ENCODE measurements at places on chromosomes 13 and 19.
A peak's percentile ranks its signal among the peaks of the same experiment; 100 is the strongest.

- DNase-seq, result no peak
Measured at GRCh38 chr19:53917356-53917755, 8.3 kb downstream of the CACNG7 start.

GRCh38 chr19:49710372-49710951 is 19.5 kb downstream of the CPT1C start:
- peak; percentile 48 for DNase-seq

GRCh38 chr19:47464675-47465419 is 6.8 kb downstream of the SLC8A2 start:
- no peak for DNase-seq

DNA sequence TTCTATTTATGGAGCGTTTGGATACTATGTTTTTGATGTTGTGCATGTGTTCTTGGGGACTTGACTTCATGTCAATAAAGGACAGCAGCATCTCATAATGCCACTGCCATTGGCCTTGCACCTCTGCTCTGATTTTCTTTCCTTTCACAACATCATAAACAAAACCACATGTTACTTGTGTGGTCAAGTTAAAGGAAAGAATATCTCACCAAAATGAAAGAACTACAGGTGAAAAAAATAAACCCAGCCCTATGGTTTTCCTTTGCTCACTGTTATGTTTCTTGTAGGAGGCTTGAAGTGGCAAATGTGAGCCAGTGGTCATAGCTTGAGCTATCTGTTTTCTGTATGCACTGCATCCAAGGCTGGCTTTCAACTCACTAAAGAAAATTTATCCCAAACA is 240.4 kb downstream of the KCNRG start:
- no peak for DNase-seq

GRCh38 chr19:41030651-41031050 is 39.6 kb downstream of the CYP2B6 start:
- no peak for DNase-seq

- no peak for DNase-seq
Measured at GRCh38 chr19:54211235-54211634, 10.6 kb downstream of the RPS9 start.

DNA sequence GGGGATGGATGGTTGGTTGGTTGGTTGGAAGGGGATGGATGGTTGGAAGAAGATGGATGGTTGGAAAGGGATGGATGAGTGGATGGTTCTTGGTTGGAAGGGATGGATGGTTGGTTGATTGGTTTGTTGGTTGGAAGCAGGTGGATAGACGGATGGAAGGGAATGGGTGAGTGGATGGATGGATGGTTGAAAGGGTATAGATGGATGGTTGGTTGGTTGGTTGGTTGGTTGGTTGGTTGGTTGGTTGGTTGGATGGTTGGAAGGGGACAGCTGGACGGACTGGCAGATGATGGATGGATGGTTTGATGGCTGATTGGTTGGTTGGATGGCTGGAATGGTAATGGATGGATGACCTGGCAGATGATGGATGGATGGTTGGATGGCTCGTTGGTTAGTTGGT is 11.8 kb upstream of the HSH2D start:
- DNase-seq, result no peak

GRCh38 chr13:80072231-80072630 is 268.7 kb downstream of the SPRY2 start:
- DNase-seq, result no peak
